IMR-90 (cell line): ENCODE measurements at places on chromosomes 2 and 18. TPM values are rescaled to one million over a fixed set of nuclear protein-coding genes. Genes with fewer than 3 reads are reported as not detected.

- DNase-seq = no peak
These were observed 55.1 kb upstream of the XDH start for GRCh38 chr2:31469648-31470047.

GRCh38 chr18:12507007-12507406, 99.3 kb downstream of the PRELID3A start:
- no peak for DNase-seq

DNA sequence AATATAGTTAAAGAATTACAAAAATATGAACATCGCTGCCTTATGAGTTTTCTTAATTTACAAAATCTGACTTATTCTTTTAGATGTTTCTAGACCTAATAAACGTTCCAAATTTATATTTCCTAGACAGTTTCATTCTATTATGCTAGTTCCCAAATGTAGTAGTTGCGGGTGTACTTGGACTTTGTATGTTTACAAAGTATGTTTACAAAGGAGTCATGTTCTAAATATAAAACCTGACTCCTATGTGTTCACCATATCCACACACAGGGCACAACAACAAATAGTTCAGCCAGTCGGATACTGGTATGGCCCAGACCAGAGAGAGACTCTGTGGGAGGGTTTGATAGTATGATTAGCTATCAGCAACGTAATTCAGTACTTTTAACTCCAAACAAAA, 230.7 kb downstream of the KCNH7 start:
- no peak for DNase-seq

DNA sequence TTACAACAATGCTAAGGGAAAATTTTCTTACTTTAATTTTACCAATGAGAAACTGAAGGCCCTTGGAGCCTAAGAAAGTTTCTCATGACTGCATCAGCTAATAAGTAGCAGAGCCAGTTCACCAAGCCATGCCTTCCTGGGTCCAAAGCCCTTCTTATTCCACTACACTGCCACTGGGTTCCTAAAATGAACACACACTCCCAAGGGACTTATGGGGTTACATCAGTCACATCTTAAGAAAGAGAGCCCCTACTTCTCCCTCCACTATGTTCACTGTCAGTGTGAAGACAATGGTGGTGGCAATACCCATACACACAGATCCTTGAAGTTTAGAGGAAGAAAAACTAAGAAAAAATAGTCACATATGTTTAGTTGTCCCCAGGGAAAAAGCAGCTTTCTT, 20.6 kb downstream of the MBD2 start:
- no peak for DNase-seq

DNA sequence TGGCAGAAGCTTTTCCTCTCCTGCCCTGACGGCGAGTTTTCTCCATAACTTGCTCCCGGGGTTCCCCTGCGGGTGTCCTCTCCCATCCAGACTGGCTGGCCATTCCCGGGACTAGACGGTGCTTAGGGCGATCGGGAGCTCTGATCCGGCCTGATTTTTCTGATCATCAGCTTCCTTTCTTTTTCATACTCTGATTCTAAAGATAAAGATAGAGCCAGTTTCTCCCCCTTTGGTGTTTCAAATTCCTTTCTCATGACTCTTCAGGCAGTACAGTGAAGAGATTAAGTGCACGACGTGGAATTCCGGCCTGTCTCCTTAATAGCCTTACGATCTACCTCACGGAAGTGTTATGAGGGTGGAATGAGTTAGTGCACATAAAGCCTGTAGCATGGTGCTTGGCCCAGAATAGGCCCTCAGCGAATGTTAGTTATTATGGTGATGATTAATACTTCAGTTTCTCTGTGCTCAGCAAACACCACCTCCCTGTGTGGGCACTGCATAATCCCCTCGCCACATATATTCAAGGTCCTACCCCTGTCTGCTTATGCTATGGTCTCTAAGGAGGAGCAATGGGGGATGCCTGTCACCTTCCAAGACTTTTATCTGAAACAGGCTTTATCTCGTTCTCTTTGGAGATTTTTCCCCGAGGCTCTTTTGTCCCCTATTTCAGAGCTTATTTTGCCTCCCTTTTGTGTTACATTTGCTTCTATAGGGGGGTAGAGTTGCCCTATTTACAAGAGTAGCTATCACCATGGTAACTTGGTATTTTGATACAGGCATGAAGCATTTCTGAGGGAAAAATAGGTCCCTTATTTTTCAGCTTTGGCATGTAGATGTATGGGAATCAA, 254.8 kb downstream of the CDH2 start:
- peak; percentile 68 for DNase-seq

GRCh38 chr2:60002183-60002867, 551.1 kb downstream of the BCL11A start:
- DNase-seq = no peak

GRCh38 chr2:19038071-19039015, 320.1 kb downstream of the OSR1 start:
- DNase-seq = peak; percentile 83

DNA sequence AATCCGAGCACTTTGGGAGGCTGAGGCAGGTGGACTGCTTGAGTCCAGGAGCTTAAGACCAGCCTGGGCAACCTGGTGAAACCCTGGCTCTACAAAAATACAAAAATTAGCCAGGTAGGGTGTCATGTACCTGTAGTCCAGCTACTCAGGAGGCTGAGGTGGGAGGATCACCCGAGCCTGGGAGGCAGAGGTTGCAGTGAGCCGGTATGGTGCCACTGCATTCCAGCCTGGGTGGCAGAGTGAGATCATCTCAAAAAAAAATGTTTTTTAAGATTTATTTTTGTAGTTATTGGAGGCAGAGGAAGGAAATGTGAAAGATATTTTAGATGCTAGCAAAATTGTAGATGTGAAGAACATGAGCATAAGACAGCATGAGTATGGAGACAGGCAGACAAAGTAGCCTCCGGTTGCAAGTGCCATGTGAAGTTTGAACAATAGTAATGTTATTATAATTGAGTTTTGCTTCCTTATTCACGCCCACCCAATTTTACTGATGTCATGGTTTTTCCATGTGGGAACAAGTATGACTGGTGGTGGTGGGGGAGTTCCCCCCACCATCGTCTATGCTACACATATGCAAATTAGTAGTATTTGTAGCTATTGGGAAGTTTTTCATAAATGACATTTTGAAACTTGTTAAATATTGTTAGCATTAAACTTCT, 18.0 kb downstream of the REL start:
- no peak for DNase-seq

DNA sequence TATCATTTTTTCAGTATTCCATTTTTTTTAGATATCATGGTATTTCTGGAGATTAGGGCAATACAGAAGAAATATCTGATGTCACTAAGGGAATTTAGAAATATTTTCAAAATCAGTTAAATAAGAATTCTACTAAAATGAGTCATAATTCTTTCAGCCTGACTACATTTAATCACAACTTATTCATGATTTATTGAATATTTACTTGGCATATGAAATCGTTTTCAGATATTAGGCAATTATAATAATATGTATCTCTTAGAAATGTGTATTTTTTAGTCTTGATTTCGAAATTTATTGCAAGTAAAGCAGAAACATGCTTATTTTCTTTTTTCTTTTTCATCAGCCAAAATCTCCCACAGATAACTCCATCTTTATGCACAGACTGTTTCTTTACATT, 142.2 kb downstream of the CCDC102B start:
- DNase-seq = no peak

DNA sequence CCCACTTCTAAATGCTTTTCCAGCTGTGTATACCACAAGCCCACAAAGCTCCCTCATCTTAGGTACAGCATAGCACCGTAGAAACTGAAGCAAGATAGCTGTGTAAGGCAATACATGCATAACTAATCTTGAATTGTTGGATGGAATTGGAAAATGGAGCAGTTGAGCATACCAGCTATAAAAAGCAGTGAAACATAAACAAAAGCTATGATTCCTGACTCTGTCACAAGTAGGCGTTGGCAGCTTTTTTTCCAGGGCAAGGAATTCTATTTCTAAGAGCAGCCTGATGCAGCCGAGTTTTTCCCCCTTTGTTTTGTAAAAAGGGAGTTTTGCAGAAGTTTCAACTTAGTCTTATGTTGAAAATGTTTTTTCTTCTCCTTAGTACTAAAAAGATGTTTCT, 32.4 kb downstream of the MOGAT1 start:
- peak; percentile 82 for DNase-seq

- DNase-seq = peak; percentile 35
These were observed 7.0 kb upstream of the AOX1 start for GRCh38 chr2:200578778-200579177.

DNA sequence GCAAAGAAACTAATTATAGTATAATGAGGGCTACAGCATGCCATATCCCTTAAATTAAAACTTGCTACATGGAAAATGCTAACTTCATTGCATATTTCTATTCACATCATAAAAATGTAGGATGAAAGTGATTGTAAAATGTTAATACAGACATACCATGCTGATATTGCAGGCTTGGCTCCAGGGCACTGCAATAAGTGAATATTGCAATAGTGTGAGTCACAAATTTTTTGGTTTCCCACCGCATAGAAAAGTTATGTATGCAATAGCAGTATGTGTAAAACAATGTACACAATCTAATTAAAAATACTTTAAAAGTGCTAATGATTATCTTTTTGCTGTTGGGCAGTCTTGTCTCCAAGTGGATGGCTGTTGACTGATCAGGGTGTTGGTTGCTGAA, 162.1 kb downstream of the CD8B2 start:
- no peak for DNase-seq

DNA sequence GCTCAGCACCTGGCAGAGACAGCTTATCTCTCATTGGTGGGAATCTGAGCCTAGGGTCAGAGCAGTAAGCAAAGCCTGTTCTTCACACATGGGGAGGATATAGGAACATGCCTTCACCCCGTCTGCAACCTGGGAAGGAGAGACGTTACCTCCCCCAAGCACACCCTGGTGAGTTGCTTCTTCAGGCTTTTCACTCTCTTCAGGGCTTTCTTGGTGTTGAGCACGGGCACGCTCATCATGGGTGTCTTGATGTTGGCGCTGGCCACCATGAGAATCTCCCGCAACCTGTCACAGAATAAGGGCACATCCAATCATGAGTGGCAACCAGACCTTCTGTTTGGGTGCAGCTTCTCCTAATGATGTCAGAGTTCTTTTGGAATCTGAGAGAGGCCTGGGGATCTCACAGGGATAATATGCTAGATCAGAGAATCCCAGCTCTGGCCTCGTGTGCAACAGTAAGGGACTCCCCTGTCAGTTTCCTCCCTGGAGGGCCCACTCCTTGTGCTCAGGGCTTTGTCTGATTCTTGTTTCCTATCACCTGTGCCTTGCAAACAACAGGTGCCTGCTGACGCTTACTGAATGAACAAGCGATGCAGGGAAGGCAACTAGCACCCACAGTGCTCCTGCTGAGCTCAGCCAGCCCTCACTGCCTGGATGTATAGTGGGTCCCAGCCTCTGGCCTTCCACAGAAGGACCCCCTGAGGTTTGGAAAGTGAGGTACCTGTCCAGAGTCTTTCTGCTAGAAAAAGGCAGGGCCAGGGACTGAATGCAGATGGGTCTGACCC, 66.3 kb downstream of the POLR1A start:
- no peak for DNase-seq

DNA sequence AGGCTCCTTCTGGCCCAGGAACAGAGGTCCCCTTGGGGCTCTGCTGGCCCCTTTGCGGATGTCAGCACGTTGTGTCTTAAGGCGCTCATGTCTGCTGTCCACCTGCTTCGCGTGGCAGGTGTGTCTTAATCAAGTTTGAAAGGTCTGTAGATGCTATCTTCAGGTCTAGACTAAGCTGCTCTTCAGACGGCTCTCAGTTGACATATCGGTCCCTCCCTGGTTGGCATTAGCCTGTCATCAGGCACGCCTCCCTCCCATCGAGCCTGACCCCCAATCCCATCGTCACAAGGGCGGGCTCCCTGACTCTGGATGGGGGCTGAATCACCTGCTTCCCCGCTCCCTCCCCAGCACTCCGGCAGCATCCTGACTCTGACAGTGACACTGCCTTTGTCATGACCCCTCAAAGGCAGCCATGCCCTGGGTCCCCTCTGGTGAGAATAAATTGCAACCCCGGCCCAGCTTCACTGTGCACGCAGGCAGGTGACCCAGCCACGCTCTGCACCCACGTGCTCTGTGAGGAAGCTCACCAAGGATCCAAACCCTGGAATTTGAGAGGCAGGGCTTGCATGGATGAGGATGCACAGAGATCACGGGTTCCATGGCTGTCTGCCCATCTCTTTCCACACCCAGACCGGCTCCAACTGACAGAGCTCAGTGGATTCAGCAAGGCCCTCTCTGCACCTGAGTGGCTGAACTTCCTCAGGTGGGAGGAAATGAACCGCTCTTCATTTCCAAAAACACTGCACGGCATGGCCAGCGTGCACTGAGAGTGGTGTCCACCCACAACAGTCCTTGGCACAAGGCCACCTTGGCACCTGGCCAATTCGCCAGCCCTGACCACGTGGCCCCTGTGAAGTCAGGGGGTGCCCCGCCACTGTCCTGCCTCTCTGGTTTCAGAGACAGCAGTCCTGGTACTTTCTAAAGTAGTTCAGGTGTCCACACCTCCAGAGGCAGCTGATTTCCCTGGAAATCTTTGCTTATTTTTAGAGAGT, 110.2 kb upstream of the GPC1 start:
- DNase-seq = no peak

- DNase-seq = peak; percentile 59
These were observed 1.5 kb downstream of the ZFAND2B start for GRCh38 chr2:219207884-219208740.

GRCh38 chr2:197201874-197202273, 108.7 kb downstream of the ANKRD44 start:
- DNase-seq = no peak

DNA sequence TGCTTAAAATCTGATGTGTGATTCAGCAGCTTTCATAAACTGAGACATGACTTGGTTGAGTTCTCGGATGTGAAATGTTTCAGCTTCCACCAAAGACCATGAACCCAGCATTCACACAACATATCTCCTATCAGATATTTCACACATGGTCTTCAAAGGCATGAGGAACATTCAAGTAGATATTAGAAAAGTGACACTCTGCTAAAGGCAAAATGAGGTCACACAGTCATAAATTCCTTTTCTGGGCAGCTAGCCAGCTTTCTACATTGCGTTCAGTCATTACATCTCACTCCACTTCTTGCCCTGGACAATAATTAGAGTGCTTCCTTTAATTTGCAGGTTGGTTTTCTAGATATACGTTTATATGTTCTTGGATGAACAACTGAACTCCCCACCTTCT, 96.7 kb downstream of the GAREM1 start:
- peak; percentile 52 for DNase-seq

DNA sequence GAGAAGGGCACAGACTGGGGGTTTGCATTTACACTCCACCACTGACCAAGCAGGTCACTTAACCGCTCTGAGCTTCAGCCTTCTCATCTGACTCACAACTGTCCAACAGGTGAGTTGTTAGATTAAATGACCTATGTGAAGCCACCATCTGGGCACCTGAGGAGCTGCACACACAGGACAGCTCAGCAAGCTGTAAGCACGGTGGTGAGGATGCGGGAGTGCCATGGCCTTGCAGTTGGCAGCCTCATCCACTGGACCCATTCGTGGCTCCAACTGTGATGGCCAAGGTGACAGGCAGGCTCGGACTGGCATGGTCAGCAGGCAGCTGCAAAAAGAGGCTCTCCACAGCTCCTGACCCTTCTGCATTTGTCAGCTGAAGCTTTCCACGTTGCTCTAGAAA, 23.3 kb upstream of the AMMECR1L start:
- DNase-seq = no peak

Gene CXCR1
- polyA plus RNA-seq = not detected in 2 replicates

Gene FLACC1
- 0.11 and 0.32 TPM in 2 replicates for polyA plus RNA-seq

Gene ANKRD30B
- polyA plus RNA-seq = not detected in 2 replicates

Gene CCDC102B
- polyA plus RNA-seq = 0.67 and 1.4 TPM in 2 replicates

Gene SERPINB4
- polyA plus RNA-seq = not detected in 2 replicates

Gene SULT1C4
- 0.27 and 0.50 TPM in 2 replicates for polyA plus RNA-seq

Gene SNORC
- polyA plus RNA-seq = 0.67 and 0.79 TPM in 2 replicates
